GM12878 (cell line): ENCODE measurements at places on chromosomes 3 and 15. TPM values are rescaled to one million over a fixed set of nuclear protein-coding genes. Genes with fewer than 3 reads are reported as not detected.

- no peaks in the 10 kb centered on the region for H3K4me1 ChIP-seq
- H3K4me3 ChIP-seq: no peak overlapping the region
- DNase-seq: no peak
Measured at GRCh38 chr3:59017617-59017984, 32.2 kb downstream of the CFAP20DC start.

Gene RBM6
- 66.5 and 72.7 TPM in 2 replicates for total RNA-seq

Gene GPR62
- not detected in 2 replicates for total RNA-seq

Gene XIRP1
- total RNA-seq: 0.38 and 0.40 TPM in 2 replicates

Gene COL6A5
- not detected in 2 replicates for total RNA-seq

- no peaks in the 10 kb centered on the region for H3K4me1 ChIP-seq
- no peak for DNase-seq
- H3K27me3 ChIP-seq: no peaks in the 10 kb centered on the region
- H3K36me3 ChIP-seq: no peaks in the 10 kb centered on the region
- no peak overlapping the region for H3K27ac ChIP-seq
Measured at GRCh38 chr3:114666623-114667022, 372.8 kb downstream of the TIGIT start.

Gene SLC28A1
- not detected in 2 replicates for total RNA-seq

- DNase-seq: no peak
- H3K27ac ChIP-seq: no peak within 1 kb of the TSS
- H3K4me1 ChIP-seq: no peaks in the 10 kb centered on the region
- no peak within 1 kb of the TSS for H3K4me3 ChIP-seq
Measured at GRCh38 chr3:73624821-73625665, at the start of gene PDZRN3. PDZRN3 (minus strand) TSS chr3:73624941.

DNA sequence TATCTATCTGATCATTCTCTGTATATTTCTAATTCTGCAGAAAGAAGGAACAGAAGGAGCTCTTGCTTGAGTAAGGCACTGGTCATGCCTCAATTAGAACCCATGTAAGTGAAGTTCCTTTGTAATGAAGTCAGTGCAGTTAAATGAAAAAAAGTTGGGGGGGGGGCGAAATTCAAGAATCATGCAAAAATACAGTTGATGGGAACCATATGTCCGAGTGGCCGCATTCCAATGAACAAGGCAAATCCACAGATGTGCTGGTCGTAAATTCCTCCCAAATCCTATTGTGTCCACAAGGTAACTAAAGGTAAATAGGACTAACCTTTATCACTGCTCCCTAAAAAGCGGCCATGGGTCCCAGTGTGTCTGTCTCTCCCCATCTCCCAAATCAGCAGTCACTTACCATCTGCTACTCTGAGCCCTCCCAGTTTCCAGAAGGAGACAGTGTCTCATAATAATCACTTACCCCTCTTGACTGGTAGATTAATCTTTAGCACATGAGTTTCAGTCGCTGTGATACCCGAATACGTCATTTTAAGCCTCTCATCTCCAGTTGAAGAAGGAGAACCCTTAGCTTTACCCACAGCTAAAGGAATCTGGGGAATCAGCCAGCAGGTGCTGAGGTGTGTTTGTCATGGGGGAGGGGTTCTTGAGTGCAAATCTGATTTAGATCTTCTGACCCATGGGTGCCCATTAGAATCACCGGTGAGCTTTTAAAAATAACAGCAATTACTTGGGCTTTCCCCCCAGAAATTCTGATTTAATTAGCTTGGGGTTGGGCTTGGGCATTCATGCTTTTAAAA is 56.3 kb upstream of the EPHB3 start:
- H3K27ac ChIP-seq: no peak overlapping the region
- no peak overlapping the region for H3K4me3 ChIP-seq
- DNase-seq: no peak

Gene PTH1R
- total RNA-seq: not detected in 2 replicates

DNA sequence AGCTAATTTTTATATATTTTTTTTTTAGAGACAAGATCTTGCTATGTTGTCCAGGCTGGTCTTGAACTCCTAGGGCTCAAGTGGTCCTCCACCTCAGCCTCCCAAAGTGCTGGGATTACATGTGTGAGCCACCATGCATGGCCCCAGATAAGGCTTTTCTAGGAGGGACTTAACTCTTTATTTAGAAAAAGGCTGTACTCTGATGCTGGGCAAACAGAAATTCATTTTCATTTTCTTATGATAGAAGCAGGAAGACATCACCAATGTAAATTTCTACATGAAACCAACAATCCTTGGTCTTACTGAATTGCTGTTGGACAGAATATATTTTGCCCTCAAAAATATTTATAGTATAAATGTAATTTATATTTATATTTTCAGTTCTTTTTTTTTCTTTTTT is 9.6 kb downstream of the NIPA1 start:
- H3K27me3 ChIP-seq: no peaks in the 10 kb centered on the region
- H3K27ac ChIP-seq: peak overlapping the region; percentile 98
- peaks cover 5% of the 10 kb centered on the region for H3K36me3 ChIP-seq
- H3K4me1 ChIP-seq: peaks cover 30% of the 10 kb centered on the region
- no peak for DNase-seq

Gene ITIH4
- 3.9 and 5.4 TPM in 2 replicates for total RNA-seq

DNA sequence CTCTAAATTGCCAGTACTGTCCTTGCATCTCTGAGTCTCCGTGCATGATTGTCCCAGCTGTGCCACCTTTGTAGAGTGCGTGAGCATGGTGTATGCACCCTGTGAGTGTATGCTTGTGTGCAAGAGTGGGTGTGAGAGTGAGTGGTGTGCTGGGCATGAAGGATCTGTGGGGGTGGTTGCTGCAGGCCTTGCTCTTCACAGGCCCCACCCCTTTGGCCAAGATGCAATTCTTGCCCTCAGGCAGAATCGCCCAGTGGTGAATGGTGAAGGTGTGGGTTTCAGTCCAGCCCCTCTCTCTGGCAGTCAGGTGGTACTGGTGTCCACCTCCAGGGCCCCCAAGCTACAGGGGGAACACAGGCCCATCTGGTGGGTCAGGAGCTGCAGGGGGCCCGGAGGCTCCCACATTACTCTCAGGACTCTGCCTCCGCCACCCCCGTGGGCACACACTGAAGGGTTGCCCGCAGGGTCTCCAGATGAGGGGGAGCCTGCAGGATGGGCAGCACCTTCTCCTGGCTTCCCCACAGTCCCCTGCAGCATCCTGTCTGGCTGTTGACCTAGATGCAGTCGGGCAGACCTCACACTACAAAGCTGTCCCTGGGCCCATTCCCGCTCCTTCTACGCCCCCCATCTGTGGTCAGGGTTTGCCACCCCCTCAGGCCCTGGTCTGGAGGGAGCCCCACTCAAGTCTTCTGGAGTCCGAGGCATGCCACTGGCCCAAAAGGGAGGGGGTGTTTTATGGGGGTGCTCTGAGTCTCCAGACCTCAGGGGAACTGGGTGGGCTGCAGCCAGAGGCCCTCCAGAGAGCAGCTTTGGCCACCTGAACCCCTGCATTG is 8.3 kb upstream of the ROPN1B start:
- H3K27me3 ChIP-seq: no peaks in the 10 kb centered on the region
- H3K4me3 ChIP-seq: no peak overlapping the region
- H3K27ac ChIP-seq: no peak overlapping the region
- H3K36me3 ChIP-seq: no peaks in the 10 kb centered on the region
- no peaks in the 10 kb centered on the region for H3K4me1 ChIP-seq

Gene SEMA4B
- 23.5 and 26.0 TPM in 2 replicates for total RNA-seq

Gene CCR5
- total RNA-seq: 1.2 TPM in 2 replicates

DNA sequence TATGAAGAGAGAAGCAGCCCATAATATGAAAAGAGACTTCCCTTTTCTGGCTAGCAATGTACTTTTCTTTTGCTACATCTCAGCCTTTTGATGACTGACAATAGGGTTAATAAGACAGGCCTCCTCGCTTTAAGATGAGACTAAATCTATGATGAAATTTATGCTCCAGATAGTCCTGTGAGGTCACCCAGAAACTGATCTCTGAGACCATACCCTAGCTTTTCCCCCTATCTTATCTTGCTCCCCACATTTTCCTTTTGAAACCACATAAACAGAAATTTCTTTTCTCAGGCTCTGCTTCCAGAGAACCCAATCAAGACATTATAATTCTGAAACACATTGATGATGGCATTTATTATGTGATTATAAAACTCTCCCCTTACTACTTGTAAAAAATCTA is 168.8 kb upstream of the CADM2 start:
- no peak overlapping the region for H3K27ac ChIP-seq
- H3K36me3 ChIP-seq: no peaks in the 10 kb centered on the region
- no peaks in the 10 kb centered on the region for H3K27me3 ChIP-seq
- H3K4me3 ChIP-seq: no peak overlapping the region

- H3K36me3 ChIP-seq: no peaks in the 10 kb centered on the region
- H3K27ac ChIP-seq: no peak overlapping the region
- no peaks in the 10 kb centered on the region for H3K4me1 ChIP-seq
- no peak overlapping the region for H3K4me3 ChIP-seq
Measured at GRCh38 chr3:137207616-137208015, 249.8 kb downstream of the IL20RB start.
